CD4-positive, alpha-beta T cell treated with Interleukin-15 for 4 hours (primary cell): ENCODE measurements at places on chromosomes 7 and 10.
A peak's percentile ranks its signal among the peaks of the same experiment; 100 is the strongest.

- no peak for DNase-seq
Measured at GRCh38 chr10:79140085-79140793, 71.5 kb downstream of the ZMIZ1 start.

DNA sequence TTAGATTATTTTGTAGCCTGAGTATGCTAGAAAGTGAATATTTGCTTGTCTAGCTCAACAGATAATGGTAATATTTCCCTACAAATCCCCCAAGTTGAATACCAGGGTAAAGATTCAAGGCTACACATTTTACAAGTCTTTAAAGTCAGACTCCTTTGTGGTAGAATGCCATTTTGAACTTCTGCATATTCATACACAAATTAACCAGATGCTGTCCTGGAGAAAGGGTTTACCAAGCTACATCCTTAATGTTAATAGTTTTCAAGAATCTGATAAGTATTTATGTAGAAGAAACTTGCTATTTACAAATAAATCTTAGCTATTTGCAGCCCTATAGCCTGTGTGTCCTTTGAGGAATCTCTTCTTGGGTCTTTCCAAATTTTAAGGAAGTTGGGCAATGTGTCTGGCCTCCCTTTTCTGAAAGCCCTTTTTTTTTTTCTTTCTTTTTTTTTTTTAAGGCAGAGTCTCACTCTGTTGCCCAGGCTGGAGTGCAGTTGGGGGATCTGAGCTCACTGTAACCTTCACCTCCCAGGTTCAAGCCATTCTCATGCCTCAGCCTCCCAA lies 82.6 kb downstream of the CPEB3 start:
- no peak for DNase-seq

DNA sequence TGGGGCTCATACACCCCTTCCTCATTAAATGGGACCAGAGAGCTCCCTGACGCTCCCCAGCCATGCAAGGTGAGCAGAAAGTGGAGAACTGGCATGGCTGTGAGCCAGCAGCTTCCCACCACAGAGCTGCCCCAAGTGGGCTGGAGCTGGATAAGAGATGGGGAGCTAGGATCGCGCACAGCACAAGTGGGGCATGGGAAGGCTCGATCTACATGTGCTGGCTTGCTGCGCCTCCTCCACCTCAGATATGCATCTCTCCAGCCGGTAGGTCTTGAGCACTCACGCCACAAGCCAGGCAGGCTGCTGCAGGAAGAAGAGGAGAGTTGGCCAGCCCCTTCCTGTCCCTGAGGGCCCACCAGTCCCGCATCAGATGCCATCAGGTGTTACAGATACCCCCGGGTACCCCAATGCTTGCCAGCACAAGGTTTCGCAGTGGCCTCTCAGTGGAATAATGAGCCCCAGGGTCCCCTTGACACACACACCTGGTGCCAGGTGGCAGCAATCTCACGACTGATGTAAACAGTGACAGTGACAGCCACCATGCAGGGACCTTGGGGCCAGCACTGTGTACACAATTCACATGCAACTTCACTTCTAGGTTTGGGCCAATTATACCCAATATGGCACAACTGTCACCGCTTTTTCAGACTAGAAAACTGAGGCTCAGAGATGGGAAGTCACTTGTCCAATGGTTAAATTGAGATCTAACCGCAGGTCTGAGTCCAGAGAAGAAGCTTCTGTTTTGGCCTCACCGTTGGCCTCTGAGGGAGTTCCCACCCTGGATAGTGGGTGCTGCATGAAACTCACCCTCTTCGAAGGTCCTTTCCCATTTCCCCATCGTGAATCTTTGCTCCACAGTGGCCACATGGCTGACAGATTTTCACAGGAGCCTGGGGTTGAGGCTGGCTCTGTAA lies 79.3 kb downstream of the OAT start:
- DNase-seq = no peak

- DNase-seq = no peak
Measured at GRCh38 chr10:50551894-50552293, 71.9 kb downstream of the SGMS1 start.

GRCh38 chr7:153413540-153414287 lies 638.5 kb upstream of the DPP6 start:
- DNase-seq = no peak

GRCh38 chr7:92517631-92518030 lies 10.7 kb downstream of the PEX1 start:
- DNase-seq = no peak

- no peak for DNase-seq
Measured at GRCh38 chr7:26192485-26193087, 8.0 kb downstream of the HNRNPA2B1 start.

DNA sequence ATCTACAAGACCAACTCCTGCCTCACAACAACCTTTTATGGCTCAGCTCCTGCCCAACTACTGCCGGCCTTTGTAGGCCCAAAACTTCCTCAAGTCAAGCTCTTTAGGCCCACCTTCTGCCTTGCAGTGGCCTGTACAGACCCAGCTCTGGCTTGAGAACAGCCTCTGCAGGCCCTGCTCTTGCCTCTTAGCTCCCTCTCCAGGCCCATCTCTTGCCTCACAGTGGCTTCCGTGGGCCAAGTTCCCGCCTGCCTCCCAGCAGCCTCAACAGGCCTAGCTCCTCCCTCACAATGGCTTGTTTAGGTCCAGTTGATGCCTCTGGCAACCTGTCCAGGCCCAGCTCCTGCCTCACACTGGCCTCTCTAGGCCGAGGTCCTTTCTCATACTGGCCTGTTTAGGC lies 32.4 kb upstream of the VKORC1L1 start:
- no peak for DNase-seq

DNA sequence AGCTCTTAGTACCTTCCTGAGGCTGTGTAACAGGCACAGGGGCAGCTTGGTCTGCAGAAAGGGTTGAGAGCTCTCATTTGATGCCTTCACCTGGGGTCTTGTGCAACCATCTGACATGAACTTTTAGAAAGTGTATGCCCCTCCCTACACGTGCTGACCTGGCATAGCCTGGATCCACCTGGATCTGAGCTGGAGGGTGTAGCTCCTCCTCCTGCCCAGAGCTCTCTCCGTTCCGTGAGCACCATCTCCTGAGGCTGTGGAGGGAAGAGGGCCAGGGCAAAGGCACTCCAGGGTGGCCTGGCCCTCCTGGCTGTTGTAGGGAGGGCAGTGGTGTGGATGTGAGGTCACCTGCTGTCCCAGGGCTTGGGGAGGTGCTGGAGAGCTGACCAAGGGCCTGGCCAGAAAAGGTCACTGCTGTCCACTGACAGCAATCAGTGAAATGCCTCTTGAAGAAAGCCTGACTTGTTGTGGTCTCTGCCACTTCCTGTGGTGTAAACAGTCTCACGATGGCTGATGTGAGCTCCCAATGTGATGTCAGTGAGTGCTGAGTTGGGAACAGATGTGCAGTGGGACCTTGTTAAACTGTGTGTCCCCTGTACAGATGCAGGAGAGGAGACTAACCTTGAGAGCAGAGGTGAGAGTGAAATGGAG lies 23.0 kb downstream of the AMZ1 start:
- DNase-seq = peak; percentile 47

DNA sequence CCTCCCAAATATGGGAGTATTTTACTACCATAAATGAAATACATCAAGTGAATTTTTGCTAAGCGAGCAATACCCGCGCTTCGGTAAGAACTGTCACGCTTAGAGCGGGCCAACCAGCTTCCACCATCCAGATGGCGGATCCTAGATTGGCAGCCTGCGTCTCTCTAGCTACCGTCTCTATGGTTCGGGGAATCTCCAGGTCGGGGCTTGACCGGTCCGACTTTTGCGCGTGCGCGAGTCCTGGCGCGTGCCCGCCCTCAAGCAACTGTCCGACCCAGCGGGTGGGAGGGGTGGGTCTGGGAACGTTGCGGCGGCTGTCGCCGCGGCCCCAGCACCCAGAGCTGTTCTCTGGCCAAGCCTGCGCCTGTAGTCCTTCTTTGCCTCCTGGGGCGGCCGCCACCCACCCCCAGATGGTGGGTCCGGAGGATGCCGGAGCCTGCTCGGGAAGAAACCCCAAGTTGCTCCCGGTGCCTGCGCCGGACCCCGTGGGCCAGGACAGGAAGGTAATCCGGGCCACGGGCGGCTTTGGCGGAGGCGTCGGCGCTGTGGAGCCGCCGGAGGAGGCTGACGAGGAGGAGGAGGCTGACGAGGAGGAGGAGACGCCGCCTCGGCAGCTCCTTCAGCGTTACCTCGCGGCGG lies at the start of gene TBC1D12:
Gene TBC1D12, plus strand, starts transcription at position 338 of the 639 bp plus-strand sequence. Its CDS starts 73 bp downstream, at position 411.
- peak; percentile 33 for DNase-seq

DNA sequence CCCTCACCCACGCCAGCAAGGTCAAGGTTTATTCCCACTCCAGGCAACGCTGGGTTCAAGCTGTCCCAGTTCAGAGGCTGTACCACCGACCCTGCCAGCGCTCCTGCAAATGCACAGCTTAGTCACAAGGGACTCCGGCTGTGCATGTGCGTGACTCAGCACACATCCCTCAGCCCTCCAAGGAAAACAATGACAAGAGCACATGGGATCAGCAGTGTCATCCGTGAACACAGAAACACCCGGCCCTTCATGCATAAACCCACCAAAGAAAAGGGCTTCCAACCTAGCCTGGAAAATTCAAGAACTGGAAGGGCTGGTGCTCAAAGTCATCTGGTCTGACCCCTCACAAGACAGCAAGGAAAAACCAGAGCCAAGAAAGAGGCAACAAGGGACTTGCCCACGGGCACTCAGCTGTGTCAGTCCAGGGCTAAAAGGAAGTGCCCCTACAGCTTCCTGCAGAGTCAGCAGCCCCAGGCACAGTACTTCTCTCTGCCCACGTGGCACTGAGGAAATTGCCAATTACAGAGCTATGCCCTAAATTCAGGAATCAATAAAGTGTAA lies 106.1 kb downstream of the KCNMA1 start:
- DNase-seq = no peak

- peak; percentile 43 for DNase-seq
Measured at GRCh38 chr10:97849687-97850402, at the start of gene GOLGA7B. GOLGA7B (plus strand) TSS chr10:97849843; CDS start chr10:97850304, 461 bp downstream.

DNA sequence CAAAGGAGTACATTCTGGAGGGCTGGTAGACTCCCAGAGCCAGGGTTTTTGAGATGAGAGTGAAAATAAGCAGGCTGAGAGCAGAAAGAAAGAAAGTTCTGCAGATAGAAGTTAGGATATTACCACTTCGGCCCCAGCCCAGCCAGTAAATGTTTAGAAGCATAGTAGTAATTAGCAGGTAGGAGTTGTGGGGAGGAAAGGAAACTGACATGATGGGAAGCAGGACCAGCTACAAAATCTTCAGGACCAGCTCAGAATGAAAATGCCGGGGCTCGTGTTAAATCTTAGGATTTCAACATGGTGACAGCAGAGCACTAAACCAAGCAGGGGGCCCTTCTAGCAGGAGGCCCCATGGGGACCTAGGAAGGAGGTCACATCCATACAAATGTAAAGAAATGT lies 28.7 kb downstream of the PRSS2 start:
- no peak for DNase-seq

DNA sequence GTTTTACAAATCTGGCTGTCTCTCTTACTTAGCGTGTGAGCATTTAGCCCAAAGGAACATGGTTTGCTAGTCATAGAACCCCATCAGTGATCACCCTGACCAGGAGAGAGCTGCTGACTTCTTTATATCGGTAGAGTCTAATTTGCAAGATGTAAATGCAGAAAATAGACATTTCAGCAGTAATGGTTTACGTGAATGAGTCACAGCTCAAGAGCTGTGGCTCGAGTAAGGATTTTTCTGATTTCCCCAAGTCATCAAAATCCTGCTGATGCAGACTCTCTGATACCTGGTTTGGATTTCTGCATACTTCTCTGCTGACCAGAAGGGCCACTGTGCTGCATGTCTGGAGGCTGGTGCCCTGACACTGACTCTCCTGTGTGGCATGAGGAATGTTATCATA lies 25.7 kb downstream of the NUB1 start:
- no peak for DNase-seq

DNA sequence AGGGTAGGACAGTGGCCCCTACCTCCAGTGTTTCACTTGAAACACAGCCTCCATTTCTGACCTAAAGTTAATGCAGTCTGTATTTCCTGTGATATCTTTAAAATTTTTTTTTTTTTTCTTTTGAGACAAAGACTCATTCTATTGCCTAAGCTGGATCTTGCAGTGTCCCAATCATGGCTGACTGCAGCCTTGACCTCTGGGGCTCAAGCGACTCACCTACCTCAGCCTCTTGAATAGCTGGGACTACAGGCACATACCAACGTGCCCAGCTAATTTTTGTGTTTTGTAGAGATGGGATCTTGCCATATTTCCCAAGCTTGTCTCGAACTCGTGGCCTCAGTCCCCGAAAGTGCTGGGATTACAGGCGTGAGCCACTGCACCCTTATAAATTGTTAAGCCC lies 16.7 kb upstream of the MGAM2 start:
- DNase-seq = no peak

DNA sequence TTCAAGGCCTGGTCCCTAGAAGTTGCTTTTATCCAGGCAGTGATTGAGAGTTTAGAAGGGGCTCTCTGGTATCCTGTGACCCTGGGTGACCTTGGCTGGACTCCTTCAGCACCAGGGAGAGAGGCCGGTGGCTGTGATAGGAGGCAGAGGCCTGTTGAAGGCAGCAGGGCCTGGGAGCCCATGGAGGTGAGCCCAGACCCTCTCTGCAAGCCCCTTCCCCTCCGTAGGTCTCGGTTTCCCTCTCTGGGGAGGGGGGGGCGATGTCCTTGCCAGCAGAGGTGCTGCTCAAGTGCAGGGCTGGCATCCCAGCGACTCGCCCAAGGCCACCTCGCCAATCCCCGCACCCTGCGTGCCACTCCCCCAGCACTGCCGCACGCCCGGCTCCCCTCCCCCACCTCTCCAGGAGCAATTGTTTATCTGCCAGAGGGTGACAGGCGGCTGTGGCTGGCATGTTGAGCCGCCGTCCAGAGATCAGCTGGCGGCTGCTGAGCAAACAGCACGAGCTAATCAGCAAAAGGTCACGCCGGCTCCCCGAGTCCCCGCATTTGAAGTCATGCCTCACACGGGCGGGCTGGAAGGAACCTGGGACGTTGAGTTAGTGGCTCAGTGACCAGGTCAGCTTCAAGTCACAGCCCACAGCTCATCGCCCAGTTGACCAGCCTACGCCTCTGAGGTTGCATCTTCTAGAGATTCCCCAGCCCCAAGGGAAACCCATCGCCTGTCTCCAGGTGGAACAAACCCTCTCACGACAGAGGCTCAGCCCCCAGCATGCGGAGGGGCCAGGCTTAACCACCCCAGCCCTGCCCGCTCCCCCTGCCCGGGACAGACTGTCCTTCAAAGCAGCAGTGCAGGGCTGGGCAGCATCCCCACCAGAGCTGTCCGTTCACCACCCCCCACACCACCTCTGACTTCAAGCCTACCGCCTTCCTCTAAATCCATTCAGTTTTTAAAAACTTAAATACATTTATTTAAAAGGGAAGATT lies 43.7 kb downstream of the ELFN1 start:
- no peak for DNase-seq

DNA sequence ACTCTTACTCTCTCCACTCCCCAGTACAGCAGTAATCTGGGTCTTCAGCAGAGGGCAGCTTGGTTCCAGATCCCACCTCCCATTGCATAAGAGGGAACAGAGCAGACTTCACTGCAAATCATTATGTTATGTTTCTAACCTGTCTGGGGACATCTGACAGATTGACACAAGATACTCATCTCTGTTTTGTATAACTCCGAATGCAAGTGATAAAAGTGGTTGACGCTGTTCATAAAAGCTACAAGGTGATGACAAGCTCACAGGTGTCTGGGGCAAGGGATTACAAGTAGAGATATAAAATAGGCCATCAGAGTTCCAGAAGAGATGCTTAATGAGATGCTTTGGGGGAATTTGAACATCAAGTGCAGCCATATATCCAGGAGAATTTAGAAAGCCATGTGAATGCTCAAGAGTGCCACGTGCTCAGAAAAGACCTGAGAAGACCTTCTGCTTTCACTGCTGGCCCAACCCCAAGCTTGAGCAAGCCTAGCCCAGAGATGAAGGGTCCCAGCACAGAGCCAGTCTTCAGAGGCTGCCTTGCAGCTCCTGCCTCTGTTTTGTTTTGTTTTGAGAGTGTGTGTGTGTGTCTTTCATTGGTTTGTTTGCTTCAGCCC lies 80.6 kb downstream of the VSTM2A start:
- no peak for DNase-seq

- DNase-seq = no peak
Measured at GRCh38 chr7:123346766-123347165, 147.0 kb upstream of the SLC13A1 start.
